Activated CD4-positive, alpha-beta T cell treated with anti-CD3 and anti-CD28 coated beads, Interleukin-2, Interleukin-6, amounts not matched to agents 100 ng/mL and 50 ng/mL, durations not matched to agents 16 hours and 8 hours (primary cell): ENCODE measurements at places on chromosomes 3 and 15.

GRCh38 chr3:135215516-135215915 is 420.5 kb downstream of the EPHB1 start:
- DNase-seq: no peak

DNA sequence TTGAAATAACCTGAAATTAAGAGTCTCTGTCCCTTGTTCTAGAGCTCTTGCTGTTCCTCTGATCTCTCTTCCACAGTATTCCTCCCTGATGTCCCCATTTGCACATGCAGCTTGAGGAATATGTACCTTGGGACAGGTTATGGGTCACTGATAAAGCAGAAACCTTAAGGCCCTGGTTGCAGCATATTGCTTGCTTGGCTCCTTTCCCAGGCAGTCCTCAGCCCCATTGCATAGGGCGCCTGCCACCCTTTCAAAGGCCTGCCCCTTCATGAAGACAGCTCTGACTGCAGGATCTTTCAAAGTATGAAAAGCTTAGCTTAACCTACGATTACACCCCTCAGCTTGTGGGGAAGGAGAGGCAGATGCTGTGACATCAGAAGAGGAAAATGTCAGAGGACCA is 51.6 kb downstream of the WDR76 start:
- no peak for DNase-seq

- DNase-seq: no peak
These were observed 104.6 kb downstream of the APBA2 start for GRCh38 chr15:28990390-28990789.

- peak; percentile 60 for DNase-seq
These were observed 9.6 kb upstream of the TAGLN3 start for GRCh38 chr3:111989061-111989678.

DNA sequence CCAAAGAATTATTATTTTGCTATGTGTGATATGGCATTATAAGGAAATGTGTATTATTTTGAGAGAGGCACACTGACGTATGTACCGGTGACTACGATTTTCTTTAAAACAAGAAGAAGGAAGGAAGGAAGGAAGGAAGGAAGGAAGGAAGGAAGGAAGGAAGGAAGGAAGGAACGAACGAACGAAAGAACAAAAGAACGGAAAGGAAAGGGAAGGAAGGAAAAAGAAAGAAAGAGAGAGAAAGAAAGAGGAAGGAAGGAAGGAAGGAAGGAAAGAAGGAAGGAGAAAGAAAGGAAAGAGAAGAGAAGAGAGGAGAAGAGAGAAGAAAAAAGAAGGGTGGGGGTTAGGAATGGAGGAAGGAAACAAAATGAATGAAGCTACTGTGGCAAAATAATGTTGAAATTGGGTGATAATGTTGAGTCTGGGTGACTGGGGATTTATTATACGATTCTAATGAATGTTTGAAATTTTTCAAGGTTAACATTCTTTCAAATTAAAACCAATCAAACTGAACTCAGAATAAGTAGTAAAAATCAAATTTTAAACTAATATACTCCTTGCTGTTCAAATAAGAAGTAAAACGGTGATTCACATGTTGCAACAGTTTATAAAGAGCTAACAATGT is 70.3 kb downstream of the PHC3 start:
- no peak for DNase-seq

GRCh38 chr3:63800097-63800496 is 19.0 kb upstream of the C3orf49 start:
- DNase-seq: no peak

- DNase-seq: no peak
These were observed 91.4 kb downstream of the ZNF621 start for GRCh38 chr3:40615918-40616819.

GRCh38 chr3:54046641-54047214 is 75.6 kb upstream of the CACNA2D3 start:
- no peak for DNase-seq

- DNase-seq: no peak
These were observed 67.0 kb downstream of the PPCDC start for GRCh38 chr15:75090388-75090734.

DNA sequence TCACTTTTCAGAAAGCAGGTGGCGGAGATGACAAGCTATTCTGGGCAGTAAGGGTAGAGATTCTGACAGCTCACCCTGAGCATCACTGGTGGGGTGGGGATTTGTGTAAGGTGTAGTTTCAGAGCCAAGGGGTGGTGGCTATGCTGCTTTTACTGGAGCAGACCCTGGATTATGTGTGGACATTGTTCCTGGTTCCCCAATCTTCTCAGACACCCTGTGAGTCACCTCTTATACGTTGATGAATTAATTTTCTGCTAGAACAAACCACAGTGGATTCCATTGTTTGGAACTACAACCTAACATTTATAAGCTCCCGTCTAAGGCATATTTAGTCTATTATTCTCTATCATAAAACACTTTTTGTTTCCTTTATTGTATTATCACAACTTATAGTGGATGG is 169.5 kb upstream of the COL8A1 start:
- no peak for DNase-seq
